CD4-positive, alpha-beta T cell treated with Interleukin-12 subunit alpha and Interleukin-12 subunit beta, for 1 hour (primary cell): ENCODE measurements at places on chromosomes 6 and 20.

DNA sequence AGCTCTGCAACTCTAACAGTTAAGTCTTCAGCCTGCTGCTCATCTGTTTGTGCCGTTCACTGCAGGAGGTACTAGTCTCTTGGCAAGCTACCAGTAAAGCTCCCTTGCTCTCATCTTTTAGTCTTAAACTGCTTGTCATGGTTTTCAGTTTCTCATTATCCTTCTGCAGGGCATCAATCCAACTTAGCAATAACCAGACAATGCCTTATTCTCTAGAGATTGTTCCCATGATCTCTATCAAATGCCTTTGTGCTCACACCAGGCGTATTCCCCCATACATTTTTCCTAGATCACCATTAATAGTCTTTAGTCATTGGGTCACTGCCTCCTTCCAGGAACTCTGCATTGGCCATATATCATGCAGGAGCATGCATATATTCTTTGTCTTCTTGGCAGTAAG lies 171.3 kb downstream of the GRM1 start:
- DNase-seq: no peak

DNA sequence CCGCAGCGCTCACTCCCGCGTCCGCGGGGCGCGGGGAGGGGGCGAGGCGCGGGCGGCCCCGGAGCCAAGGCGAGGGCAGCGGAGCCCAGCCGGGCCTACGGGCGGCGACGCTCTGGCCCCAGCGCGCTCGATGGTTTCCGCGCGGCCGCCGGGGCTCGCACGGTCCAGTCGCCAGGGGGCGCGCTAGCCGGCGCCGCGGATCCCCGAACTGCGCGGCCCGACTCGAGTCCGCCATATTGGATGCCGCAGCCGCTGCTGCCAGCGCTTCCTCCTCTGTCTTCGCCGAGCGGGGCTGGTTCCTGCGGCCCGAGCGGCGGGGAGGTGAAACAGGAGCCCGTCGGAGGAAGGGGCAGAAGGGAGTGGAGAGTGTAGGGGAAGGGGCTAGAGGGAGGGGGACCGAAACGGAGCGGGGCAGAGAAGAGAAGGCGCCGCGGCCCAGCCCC lies at the start of gene SCAF8:
Gene SCAF8 (plus strand): TSS at position 234 of the 443 bp plus-strand sequence. CDS start 485 bp downstream, outside the sequence.
- DNase-seq: peak; percentile 89

GRCh38 chr6:73823832-73824231 lies 127.8 kb downstream of the CD109 start:
- DNase-seq: no peak

- no peak for DNase-seq
Measured at GRCh38 chr20:19658137-19658536, 99.9 kb upstream of the RIN2 start.
